Activated T-cell treated with anti-CD3 and anti-CD28 coated beads, Interleukin-2, amount 50 U/mL, for 72 hours (primary cell): ENCODE measurements at places on chromosomes 3 and 15. TPM values are rescaled to one million over a fixed set of nuclear protein-coding genes. Genes with fewer than 3 reads are reported as not detected.

Gene CAMKV
- total RNA-seq, result 0.50 TPM

Gene DUOXA2
- total RNA-seq, result not detected

Gene TTLL3
- total RNA-seq, result 75.5 TPM

Gene PLIN1
- total RNA-seq, result 0.88 TPM

Gene TJP1
- 0.24 TPM for total RNA-seq

Gene CCR3
- total RNA-seq, result not detected

Gene CHRNA7
- 0.46 TPM for total RNA-seq

Gene LTK
- total RNA-seq, result 0.72 TPM

Gene CX3CR1
- total RNA-seq, result 0.79 TPM

Gene CFAP20DC
- total RNA-seq, result 2.8 TPM

Gene NR1I2
- total RNA-seq, result 0.17 TPM

Gene CACNA2D2
- total RNA-seq, result 5.4 TPM
